Activated CD8-positive, alpha-beta memory T cell treated with anti-CD3 and anti-CD28 coated beads for 4 hours (primary cell): ENCODE measurements at places on chromosomes 16 and 17.

DNA sequence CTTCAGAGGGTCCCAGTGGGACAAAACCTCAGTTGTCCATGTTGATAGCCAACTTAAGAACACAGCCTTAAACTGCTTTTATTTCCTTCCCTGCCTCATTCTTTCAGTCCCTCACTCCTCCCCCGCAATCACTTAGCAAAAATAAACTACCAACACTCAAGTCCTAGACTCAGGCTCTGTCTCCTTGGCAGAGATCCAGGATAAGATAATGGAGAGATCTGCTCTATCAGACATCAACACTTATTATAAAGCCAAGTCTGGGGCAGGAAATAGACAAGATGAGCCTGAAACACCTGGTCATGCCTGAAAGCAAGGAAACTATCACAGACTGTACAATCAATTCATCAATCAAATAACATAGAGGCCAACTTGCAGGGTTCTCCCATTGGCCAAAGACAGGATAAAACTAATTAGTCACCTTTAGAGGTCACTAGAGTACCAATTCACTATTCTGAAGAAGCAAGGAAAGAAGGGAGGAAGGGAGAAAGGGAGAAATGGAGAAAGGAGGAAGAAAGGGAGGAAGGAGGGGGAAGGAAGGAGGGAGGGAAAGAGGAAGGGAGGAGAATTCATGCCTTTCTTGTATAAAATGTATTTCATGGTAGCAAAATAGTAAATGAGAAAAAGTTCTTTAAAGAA lies 15.7 kb downstream of the HYDIN start:
- DNase-seq, result no peak

GRCh38 chr16:12637002-12637401 lies 166.7 kb downstream of the CPPED1 start:
- no peak for DNase-seq

- no peak for DNase-seq
Measured at GRCh38 chr16:71927383-71927782, 32.1 kb downstream of the IST1 start.

- DNase-seq, result no peak
Measured at GRCh38 chr16:20851601-20852000, 45.3 kb downstream of the REXO5 start.

- DNase-seq, result no peak
Measured at GRCh38 chr16:89119661-89120141, 26.0 kb downstream of the ACSF3 start.

GRCh38 chr17:143785-144281 lies 6.5 kb downstream of the SCGB1C2 start:
- DNase-seq, result peak; percentile 56
